ENCODE measurements at places on chromosomes 2 and 18. TPM values are rescaled to one million over a fixed set of nuclear protein-coding genes. Genes with fewer than 3 reads are reported as not detected.
A peak's percentile ranks its signal among the peaks of the same experiment; 100 is the strongest.

GRCh38 chr18:61322265-61322873 is 10.9 kb upstream of the CDH20 start:
- H3K4me1 ChIP-seq = no peaks in the 10 kb centered on the region
- no peaks in the 10 kb centered on the region for H3K36me3 ChIP-seq
- H3K4me3 ChIP-seq = no peak overlapping the region
- H3K27me3 ChIP-seq = no peaks in the 10 kb centered on the region

Gene PSMA8
- polyA plus RNA-seq = not detected

DNA sequence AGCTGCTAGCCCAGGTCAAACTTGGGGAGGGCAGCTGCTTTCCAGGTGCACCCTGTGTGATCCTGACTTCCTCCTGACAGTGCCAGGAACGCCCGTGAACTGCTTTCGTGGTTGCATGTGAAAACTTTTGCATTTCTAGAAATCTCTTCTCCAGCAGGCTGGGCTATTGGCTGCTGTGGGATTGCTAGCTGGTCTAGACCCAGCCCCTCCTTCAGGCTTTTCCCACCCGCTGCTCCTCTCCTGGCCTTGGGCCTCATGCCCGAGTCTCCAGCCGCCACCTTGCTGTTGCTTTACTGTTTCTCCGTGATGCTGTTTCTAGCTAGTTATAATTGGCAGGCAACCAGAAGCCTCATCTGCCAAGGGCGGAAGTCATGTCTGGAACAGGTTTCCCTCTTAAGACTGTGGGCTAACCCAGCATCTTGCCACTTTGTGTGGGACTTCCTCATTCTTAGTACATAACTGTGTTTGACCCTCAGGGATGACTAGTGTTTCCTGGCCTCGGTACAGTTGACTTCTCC is 27.0 kb upstream of the MGAT4A start:
- no peaks in the 10 kb centered on the region for H3K36me3 ChIP-seq
- no peak for DNase-seq
- H3K27me3 ChIP-seq = no peaks in the 10 kb centered on the region
- no peak overlapping the region for H3K4me3 ChIP-seq

Gene UGT1A10
- not detected for polyA plus RNA-seq

DNA sequence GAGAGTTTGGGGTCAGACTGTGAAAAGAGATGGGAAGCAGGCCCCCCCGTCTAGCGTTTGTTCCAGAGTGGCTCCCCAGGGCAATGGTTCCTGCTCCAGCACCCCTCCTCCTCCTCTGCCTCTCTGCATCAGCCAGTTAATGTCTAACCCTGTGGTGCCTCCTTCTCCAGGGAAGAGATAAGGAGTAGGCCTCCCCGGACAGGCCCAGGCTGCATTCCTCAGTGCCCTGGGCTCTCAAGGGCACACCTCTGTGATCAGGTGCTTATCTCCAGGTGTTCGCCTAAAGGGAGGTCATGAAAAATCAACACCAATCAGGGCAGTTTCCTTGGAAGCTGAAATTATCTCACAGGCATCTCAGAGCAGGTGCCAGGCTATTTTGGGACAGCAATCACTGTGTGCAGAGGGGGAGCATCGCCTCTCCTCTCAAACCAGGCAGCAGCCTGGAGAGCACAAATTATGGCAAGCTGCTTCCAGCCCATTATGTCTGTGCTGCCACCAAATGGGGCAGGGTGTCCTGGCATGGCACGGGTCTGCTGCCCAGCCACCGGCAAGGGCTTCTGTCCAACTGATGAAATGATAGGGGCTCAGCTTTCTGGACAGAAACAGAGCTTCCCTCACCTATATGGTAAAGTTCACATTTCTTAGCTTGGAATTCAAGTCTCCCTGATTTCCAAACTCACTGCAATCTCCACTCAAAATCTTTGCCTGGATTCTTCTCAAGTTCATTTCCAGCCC is 255.8 kb upstream of the SLC14A2 start:
- H3K4me3 ChIP-seq = no peak overlapping the region
- no peaks in the 10 kb centered on the region for H3K36me3 ChIP-seq
- peak overlapping the region; percentile 93 for H3K27ac ChIP-seq
- no peaks in the 10 kb centered on the region for H3K27me3 ChIP-seq
- peaks cover 31% of the 10 kb centered on the region for H3K4me1 ChIP-seq

- H3K27ac ChIP-seq = no peak overlapping the region
- H3K4me1 ChIP-seq = no peaks in the 10 kb centered on the region
- no peaks in the 10 kb centered on the region for H3K27me3 ChIP-seq
- no peaks in the 10 kb centered on the region for H3K36me3 ChIP-seq
These were observed 194.5 kb downstream of the DNER start for GRCh38 chr2:229519655-229520430.

Gene REG1B
- polyA plus RNA-seq = not detected

Gene ABHD1
- polyA plus RNA-seq = 3.3 TPM

DNA sequence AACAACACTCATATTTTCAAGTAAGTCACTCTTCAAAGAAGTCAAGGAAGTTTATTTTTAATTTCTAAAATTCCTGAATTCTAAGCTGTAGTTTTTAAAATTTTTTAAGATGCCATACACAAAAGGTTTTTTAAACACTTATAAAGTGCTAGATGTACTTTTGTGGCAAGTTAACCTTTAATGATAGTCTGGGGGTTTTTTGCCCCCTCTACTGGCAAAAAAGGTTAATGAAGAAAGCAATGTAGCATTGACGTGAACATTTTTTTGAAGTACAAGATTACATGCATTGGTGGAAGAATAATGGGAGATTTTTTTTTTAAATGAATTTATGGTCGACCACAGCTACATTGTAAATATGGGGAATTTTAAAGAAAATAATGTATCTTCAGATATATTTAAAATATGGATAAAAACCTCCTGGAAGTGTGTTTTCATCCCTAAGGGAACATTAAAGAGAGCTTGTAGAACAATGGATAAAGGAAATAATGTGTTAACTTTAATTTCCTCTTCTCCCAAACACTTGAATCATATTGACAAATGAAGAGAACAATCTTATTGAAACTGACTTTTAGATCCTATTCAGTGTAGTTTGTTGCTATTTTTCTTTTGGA is 12.6 kb downstream of the ITPRID2 start:
- H3K4me1 ChIP-seq = peaks cover 3% of the 10 kb centered on the region
- H3K36me3 ChIP-seq = peaks cover 95% of the 10 kb centered on the region
- no peaks in the 10 kb centered on the region for H3K27me3 ChIP-seq
- H3K4me3 ChIP-seq = no peak overlapping the region
- peak; percentile 34 for DNase-seq

DNA sequence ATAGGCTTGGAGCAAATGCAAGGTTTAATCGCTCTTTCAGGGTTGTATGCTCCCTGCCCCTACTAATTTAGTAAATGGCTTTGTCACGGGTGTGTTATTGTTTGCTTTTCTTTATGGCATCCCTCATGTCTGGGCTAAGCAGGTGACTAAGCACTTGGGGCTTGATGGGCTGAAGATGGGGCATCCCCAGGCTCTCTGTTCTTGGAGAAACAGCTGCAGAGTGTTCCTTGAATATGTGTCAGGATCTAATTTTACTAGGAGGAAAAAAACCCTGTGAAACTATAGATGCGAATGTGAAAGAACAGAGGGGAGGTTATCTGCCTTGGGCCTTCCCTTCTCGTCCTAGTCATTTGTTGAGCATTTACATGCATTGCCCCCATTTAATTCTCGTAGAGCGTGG is 94.7 kb upstream of the TAF1B start:
- H3K27ac ChIP-seq = no peak overlapping the region
- no peaks in the 10 kb centered on the region for H3K27me3 ChIP-seq
- H3K4me3 ChIP-seq = no peak overlapping the region
- H3K36me3 ChIP-seq = no peaks in the 10 kb centered on the region

Gene DSEL
- polyA plus RNA-seq = 4.6 TPM

DNA sequence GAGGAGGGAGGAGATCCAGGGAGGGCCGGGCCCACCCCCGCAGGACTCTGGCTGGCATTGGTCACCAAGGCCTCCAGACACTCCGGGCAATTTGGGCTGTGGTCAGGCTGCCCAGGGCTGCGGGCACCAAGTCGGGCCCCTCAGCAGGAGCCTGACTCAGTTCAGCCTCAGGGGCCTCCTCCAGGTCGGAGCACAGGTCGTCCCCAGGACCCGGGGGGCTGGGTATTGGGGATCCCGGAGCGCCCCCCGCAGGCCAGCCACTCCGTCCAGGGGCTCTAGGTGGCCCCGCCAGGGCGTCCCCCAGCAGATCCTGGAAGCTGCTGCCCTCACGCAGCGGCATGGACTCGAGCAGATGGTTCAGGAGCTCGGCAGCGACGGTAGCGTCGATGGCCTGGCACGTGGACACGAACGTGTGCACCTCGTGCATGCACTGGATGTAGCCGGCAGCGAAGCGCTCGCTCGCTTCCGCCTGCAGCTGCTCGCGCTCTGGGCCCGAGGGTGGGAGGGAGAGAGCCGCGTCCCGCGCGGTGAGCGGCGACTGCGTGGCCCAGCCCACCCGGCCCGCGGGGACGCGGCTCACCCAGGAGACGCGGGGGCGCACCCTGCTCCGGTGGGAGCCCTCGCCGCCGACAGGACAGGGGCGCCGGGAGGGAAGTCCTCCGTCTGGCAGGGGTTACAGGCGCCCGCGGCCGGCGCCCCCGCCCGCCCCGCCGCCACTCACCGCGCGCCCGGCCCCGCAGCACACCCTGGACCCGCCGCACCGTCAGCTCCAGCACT is 884 bp downstream of the HES6 start:
- peaks cover 28% of the 10 kb centered on the region for H3K4me1 ChIP-seq
- H3K27ac ChIP-seq = no peak overlapping the region
- no peaks in the 10 kb centered on the region for H3K36me3 ChIP-seq
- peak; percentile 72 for DNase-seq
- no peaks in the 10 kb centered on the region for H3K27me3 ChIP-seq

DNA sequence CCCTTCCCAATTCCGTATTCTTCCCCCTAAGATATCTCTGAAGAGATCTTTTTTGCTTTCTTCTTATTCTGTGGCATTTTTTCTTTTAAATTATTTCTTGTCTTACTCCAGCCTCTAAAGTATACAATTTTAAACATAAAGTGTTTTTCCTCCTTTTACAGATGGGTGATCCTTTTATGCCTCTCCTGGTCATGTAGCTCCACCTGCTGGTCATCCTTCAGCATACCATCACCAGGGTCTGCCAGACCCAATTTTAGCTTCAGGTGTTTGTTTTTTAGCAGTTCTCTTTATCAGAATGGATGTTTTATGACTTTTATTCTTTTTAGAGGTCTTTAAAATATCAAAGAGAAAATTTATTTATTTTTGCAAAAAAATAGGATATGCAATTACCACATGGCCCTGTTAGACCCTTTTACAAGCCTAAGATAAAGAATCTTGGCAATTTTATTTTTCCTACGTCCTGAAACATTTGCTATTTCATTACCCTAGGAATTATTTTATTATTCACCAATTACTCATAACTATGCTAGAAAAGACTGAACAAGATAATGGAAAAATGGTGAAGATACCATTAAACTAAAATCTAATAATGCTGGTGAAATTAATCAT is 55.5 kb downstream of the PIGN start:
- no peaks in the 10 kb centered on the region for H3K27me3 ChIP-seq
- no peaks in the 10 kb centered on the region for H3K36me3 ChIP-seq
- no peaks in the 10 kb centered on the region for H3K4me1 ChIP-seq
- DNase-seq = peak; percentile 50
- H3K4me3 ChIP-seq = no peak overlapping the region
- no peak overlapping the region for H3K27ac ChIP-seq

- H3K36me3 ChIP-seq = no peaks in the 10 kb centered on the region
- no peak overlapping the region for H3K27ac ChIP-seq
- no peak for DNase-seq
- H3K4me3 ChIP-seq = no peak overlapping the region
These were observed 149.0 kb downstream of the DSEL start for GRCh38 chr18:67367540-67367939.

Gene TMEM163
- polyA plus RNA-seq = not detected

GRCh38 chr18:76715012-76715610 is 107.2 kb upstream of the ZNF236 start:
- H3K36me3 ChIP-seq = no peaks in the 10 kb centered on the region
- no peak overlapping the region for H3K27ac ChIP-seq
- H3K27me3 ChIP-seq = no peaks in the 10 kb centered on the region
- H3K4me3 ChIP-seq = no peak overlapping the region
- H3K4me1 ChIP-seq = no peaks in the 10 kb centered on the region

DNA sequence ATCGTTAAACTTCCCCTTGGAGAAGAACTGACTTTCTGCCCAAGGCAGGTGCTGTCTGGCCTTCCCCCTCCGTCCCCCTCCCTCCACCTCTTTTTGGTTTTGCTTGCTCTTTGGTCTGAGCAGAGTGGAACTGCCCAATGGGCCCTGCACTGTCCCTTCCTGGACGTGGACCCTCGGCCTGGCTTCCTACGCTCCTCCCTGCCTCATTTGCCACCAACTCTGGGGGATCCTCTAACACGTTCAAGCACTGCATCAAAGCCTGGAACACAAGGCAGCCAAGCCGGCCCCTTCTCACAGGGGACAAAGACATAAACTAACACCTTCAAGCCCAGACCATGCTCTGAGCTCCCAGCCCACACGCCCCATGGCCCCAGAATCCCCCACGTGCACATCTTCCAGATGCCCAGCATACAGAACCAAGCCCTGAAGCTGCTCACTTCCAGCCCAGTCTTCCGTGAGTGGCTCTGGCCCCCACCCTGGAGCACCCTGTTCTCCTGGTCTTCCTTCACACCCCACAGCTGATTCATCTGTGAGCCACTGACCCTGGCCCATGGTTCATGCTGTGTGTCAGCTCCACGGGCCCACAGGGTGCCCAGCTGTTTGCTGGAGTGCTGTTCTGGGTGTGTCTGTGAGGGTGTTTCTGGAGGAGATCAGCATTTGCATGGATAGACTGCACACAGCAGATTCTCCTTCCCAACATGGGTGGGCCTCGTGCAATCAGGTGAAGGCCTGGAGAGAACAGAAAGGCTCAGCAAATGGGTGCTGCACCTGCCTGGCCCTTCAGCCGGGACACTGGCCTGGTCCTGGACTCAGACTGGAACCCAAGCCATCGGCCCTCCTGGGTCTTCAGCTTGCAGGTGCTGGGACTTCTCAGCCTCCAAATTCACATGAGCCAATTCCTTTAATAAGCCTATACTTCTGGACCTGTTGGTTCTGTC is 247.1 kb upstream of the SALL3 start:
- H3K4me3 ChIP-seq = no peak overlapping the region
- H3K27ac ChIP-seq = no peak overlapping the region

- H3K27ac ChIP-seq = no peak overlapping the region
- no peak for DNase-seq
- H3K27me3 ChIP-seq = no peaks in the 10 kb centered on the region
- H3K36me3 ChIP-seq = no peaks in the 10 kb centered on the region
- no peaks in the 10 kb centered on the region for H3K4me1 ChIP-seq
These were observed 599.9 kb upstream of the NXPH2 start for GRCh38 chr2:139380051-139380450.

DNA sequence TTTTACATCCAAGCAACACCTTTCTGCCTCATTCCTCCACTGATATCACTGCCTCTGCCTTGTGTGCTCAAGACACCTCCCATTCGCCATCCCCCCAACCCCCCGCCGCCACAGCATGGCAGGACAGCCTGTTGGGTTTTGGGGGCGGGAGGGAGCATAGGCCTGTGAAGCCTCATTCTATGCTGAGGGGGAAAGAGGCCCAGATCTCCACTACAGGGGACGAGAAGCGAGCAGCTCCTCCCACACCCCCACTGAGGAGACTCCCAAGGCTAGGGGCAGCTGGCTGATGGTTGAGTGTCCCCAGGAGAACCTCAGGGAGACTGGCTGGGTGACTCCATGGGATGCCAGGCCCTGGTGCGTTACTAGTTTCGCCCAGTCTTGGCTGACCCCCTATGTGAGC is 214.3 kb upstream of the SIX2 start:
- H3K27ac ChIP-seq = no peak overlapping the region
- H3K4me3 ChIP-seq = no peak overlapping the region
- no peaks in the 10 kb centered on the region for H3K36me3 ChIP-seq
- DNase-seq = no peak
- H3K4me1 ChIP-seq = peaks cover 14% of the 10 kb centered on the region

All from SK-N-SH (cell line).